ENCODE measurements at places on chromosomes 2 and 18.

DNA sequence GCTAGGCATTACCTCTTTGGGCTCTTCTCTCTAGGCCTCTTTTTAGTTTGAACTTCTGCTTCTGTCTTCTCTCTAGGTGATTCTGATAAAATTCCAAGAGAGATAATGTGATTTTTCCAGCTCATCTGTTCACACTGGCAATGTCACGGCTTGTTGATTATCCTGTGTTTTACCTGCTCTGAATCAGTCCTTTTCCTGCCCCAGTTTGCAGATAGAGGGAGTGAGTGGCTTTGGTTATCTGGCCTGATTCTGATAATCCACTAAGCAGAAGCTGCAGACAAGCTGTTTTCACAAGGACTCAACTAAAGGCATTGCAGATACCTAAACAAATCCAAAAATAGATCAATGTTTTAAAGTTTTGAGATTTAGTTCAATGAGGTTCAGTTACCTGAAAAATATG, 111.9 kb downstream of the DCC start:
- no peaks in the 10 kb centered on the region for H3K4me1 ChIP-seq
- no peak overlapping the region for H3K27ac ChIP-seq
- no peak overlapping the region for H3K4me3 ChIP-seq

GRCh38 chr2:71801556-71801955, 346.1 kb downstream of the CYP26B1 start:
- H3K27ac ChIP-seq: no peak overlapping the region
- no peak for DNase-seq
- H3K4me1 ChIP-seq: no peaks in the 10 kb centered on the region
- no peaks in the 10 kb centered on the region for H3K36me3 ChIP-seq
- no peak overlapping the region for H3K4me3 ChIP-seq
- H3K27me3 ChIP-seq: no peaks in the 10 kb centered on the region

DNA sequence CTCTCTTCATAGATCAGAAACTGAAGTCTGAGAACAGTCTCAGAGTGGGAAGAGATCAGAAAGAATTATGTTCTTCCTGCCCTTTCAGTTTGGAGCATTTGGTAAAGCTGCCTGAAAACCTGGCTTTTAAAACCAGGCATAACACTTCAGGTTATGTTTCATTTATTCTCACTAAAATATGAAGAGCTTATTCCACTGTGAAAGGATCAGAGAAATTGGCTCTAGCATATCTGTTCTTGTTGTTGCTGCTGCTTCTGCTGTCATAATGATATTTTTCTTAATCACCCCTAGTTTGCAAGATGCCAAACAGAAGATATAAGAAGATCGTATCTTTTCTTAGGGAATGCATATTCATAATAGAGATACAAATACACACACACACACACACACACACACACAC, 476.9 kb downstream of the XIRP2 start:
- no peaks in the 10 kb centered on the region for H3K4me1 ChIP-seq
- no peaks in the 10 kb centered on the region for H3K36me3 ChIP-seq
- no peak overlapping the region for H3K27ac ChIP-seq

DNA sequence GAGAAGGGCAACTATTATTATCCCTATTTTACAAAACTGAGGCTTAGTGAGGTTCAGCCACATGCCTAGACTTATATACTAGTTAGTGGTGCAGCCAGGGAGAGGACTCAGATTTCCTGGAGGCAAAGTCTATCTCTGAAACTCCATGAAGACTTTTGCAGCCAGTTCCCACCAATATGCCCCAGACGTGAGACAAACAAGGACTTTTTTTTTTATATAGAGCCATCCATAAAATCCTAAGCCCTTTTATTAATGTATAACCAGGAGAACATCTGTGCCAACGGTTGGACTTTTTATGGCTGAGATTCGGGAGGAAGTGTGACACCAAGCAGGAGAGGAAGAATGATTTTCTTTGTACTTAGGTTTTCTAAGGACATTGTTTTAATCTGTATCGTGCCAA, 29.9 kb downstream of the LIPG start:
- H3K27ac ChIP-seq: peak overlapping the region; percentile 43
- no peaks in the 10 kb centered on the region for H3K27me3 ChIP-seq
- H3K4me3 ChIP-seq: no peak overlapping the region
- no peak for DNase-seq
- peaks cover 43% of the 10 kb centered on the region for H3K36me3 ChIP-seq
- H3K4me1 ChIP-seq: peaks cover 26% of the 10 kb centered on the region

DNA sequence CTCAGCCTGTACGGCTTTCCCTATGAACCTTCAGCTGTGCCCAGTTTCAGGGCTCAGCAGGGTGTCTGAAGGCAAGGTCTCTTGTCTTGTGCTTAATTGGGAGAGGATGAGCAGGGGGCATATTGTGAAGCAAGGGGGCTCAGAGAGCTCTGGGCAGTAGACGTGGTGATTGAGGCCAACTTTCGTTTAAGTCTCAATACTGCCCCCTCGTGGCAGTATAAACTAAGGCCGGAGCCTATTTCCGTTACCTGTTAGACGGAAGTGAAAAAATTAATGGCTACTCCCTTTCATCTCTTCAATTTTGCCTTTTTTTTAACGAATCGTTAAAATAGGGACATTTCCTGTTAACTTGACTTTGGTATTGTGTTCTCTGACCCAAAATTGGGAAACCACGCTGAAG, 193.4 kb downstream of the TDRD15 start:
- H3K27ac ChIP-seq: no peak overlapping the region
- H3K4me1 ChIP-seq: peaks cover 12% of the 10 kb centered on the region
- H3K4me3 ChIP-seq: no peak overlapping the region
- DNase-seq: peak; percentile 62
- H3K36me3 ChIP-seq: no peaks in the 10 kb centered on the region
- no peaks in the 10 kb centered on the region for H3K27me3 ChIP-seq

- H3K27ac ChIP-seq: no peak overlapping the region
- H3K36me3 ChIP-seq: no peaks in the 10 kb centered on the region
- no peaks in the 10 kb centered on the region for H3K4me1 ChIP-seq
- no peak for DNase-seq
Observed at GRCh38 chr2:195313962-195314361, 343.1 kb upstream of the SLC39A10 start.

DNA sequence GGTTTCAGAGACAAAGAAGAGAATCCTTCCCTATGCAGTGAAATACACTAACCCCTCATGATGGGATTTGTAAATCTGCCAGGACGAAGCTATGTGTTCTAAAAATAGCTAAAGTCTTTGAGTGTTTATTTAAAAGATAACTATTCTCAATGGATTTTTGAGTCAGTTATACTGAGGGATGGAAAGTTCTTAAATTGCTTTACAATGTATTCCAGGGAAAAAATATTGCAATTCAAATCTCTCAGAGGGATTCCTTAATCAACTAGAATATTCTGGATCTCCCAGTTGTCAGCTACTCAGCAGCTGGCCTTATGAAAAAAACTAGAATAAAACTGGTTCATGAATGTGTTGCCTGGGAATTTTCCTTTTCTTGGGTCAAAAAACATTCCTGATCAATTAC, 312.4 kb downstream of the PLCL1 start:
- no peak for DNase-seq
- no peak overlapping the region for H3K4me3 ChIP-seq
- no peaks in the 10 kb centered on the region for H3K27me3 ChIP-seq
- no peaks in the 10 kb centered on the region for H3K36me3 ChIP-seq
- H3K27ac ChIP-seq: no peak overlapping the region

- no peaks in the 10 kb centered on the region for H3K27me3 ChIP-seq
- no peak for DNase-seq
- no peak overlapping the region for H3K4me3 ChIP-seq
- peaks cover 8% of the 10 kb centered on the region for H3K36me3 ChIP-seq
Observed at GRCh38 chr18:8381821-8382459, 227.3 kb upstream of the RAB12 start.

DNA sequence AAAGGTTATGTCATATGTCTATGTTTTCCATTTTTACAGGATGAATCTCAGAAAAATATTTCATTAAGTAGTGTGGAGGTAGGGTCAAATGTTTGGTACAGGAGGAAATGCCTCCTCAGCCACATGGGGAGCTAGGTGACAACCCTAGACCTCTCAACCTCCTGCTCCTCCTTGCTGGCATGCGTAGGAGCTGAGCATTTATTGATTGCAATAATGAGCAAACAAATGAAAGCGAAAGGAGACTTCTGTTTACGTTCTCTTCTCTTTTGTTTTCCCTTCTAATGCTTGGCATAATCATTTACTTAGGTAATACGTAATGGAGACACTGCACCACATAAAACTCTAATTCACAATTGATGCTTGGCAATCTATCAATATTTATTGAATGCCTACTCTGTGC, 95.1 kb upstream of the CCBE1 start:
- H3K27me3 ChIP-seq: no peaks in the 10 kb centered on the region
- H3K4me1 ChIP-seq: no peaks in the 10 kb centered on the region
- no peak for DNase-seq
- no peak overlapping the region for H3K4me3 ChIP-seq
- no peak overlapping the region for H3K27ac ChIP-seq
- H3K36me3 ChIP-seq: no peaks in the 10 kb centered on the region

- H3K36me3 ChIP-seq: no peaks in the 10 kb centered on the region
- no peaks in the 10 kb centered on the region for H3K27me3 ChIP-seq
- H3K27ac ChIP-seq: no peak overlapping the region
- no peak overlapping the region for H3K4me3 ChIP-seq
- no peaks in the 10 kb centered on the region for H3K4me1 ChIP-seq
Observed at GRCh38 chr18:10064267-10064666, 150.5 kb downstream of the VAPA start.

DNA sequence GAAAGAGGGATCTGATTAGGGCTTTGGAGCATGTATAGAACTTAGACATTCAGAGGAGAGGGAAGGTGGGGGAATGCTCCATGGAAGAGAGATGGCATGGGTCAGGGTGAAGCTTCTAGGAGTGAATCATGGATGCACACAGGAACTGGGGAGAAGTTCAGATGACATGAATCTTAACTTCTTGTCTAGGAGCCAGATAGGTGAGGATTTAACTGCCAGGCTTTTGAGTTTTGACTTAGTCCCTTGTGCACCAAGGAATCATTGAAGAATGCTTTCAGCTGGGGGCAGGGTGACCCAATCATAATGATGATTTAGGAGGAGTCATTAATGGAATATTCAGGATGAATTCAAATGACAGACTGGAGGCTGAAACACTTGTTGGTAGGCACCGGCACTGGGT, 48.7 kb downstream of the ACYP2 start:
- DNase-seq: no peak
- H3K36me3 ChIP-seq: no peaks in the 10 kb centered on the region
- H3K4me1 ChIP-seq: no peaks in the 10 kb centered on the region
- H3K27me3 ChIP-seq: no peaks in the 10 kb centered on the region
- no peak overlapping the region for H3K27ac ChIP-seq

- no peak overlapping the region for H3K27ac ChIP-seq
- H3K4me1 ChIP-seq: peaks cover 18% of the 10 kb centered on the region
- no peak for DNase-seq
- no peaks in the 10 kb centered on the region for H3K36me3 ChIP-seq
- no peaks in the 10 kb centered on the region for H3K27me3 ChIP-seq
- no peak overlapping the region for H3K4me3 ChIP-seq
Observed at GRCh38 chr2:45708501-45708900, 57.0 kb downstream of the PRKCE start.

- H3K4me1 ChIP-seq: no peaks in the 10 kb centered on the region
- no peaks in the 10 kb centered on the region for H3K36me3 ChIP-seq
- no peak overlapping the region for H3K27ac ChIP-seq
- H3K27me3 ChIP-seq: no peaks in the 10 kb centered on the region
- DNase-seq: no peak
Observed at GRCh38 chr2:69084492-69084891, 71.5 kb downstream of the ANTXR1 start.

GRCh38 chr2:201263779-201264178, 3.4 kb downstream of the CASP8 start:
- no peaks in the 10 kb centered on the region for H3K4me1 ChIP-seq
- H3K4me3 ChIP-seq: no peak overlapping the region
- H3K27me3 ChIP-seq: no peaks in the 10 kb centered on the region
- no peak overlapping the region for H3K27ac ChIP-seq

DNA sequence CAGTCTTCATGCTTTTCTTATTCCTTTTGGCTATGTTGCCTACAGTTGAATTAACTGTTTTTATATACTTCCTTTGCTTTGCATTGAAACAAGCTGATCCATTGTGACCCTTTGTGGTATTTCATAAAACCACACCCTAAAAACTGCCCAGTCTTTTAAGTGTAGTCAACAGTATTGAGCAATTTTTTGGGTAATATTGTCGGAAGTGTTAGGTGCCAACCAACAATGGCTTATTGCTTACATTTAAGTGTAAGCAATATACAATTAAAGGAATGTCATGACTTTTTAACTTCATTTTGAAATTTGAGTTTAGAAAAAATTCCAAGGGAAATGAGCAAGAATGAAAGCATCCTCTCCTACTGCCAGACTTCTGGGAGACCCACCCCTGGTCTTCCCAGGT, 174.1 kb downstream of the NEDD4L start:
- peaks cover under 1% of the 10 kb centered on the region for H3K4me1 ChIP-seq
- no peak overlapping the region for H3K4me3 ChIP-seq
- H3K27ac ChIP-seq: no peak overlapping the region
- no peaks in the 10 kb centered on the region for H3K36me3 ChIP-seq
- no peak for DNase-seq
- H3K27me3 ChIP-seq: no peaks in the 10 kb centered on the region

DNA sequence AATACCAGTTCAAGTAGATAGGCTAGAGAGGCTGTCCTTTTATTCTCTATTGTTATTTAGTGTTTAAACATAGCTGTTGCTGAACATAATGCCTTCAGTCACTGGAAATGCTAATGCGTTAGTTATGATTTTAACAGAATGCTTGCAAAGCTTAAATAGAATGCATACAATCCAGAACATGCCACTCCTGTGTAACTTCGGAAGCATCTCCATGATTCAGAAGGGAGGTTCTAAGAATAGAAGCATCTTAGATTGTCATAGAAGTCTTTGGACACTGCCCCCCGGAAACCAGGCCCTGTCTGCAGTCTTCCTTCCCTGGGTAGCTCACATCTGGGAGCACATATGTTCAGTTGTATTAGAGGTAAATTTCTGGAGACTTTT, 73.2 kb downstream of the ZNF532 start:
- H3K4me3 ChIP-seq: no peak overlapping the region
- H3K4me1 ChIP-seq: peaks cover 2% of the 10 kb centered on the region

- no peaks in the 10 kb centered on the region for H3K36me3 ChIP-seq
- no peaks in the 10 kb centered on the region for H3K27me3 ChIP-seq
- no peaks in the 10 kb centered on the region for H3K4me1 ChIP-seq
- DNase-seq: peak; percentile 19
- H3K4me3 ChIP-seq: no peak overlapping the region
Observed at GRCh38 chr2:128416109-128416785, 97.6 kb upstream of the HS6ST1 start.

- H3K4me3 ChIP-seq: no peak overlapping the region
- H3K27me3 ChIP-seq: no peaks in the 10 kb centered on the region
- H3K27ac ChIP-seq: no peak overlapping the region
- H3K4me1 ChIP-seq: no peaks in the 10 kb centered on the region
- H3K36me3 ChIP-seq: no peaks in the 10 kb centered on the region
Observed at GRCh38 chr2:216546641-216547403, 48.2 kb downstream of the RPL37A start.
